ENCODE measurements at places on chromosomes 11 and 22.
A peak's percentile ranks its signal among the peaks of the same experiment; 100 is the strongest.

GRCh38 chr11:66278363-66279091, 552 bp downstream of the CNIH2 start:
- DNase-seq = no peak

DNA sequence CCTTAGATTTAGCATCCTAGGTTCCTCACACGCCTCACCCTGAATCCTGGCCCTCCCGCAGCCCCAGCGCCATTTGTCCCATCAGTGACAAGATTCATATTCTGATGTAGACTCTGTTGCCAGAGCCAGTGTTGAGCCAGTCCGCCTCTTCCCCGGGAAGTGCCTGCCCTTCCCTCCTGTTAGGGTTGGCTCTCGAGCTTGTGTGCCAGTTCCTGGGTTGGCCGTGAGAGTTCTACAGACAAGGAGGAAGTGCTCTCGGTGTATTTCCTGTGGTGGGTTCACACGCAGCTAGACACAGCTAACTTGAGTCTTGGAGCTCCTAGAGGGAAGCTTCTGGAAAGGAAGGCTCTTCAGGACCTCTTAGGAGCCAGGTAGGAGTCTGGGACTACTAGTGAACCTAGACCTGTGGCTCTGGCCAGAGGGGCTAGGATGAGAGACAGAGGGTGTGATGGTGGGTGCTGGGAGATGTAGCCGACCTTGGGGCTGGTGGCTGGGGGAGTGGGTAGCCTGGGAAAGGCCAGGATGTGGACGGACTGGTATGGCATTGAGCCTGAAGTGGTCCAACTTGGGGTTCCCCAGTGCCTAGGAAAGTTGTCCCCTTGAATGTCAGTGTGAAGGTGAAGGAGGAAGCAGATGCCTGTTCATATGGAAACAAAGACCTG, at the start of gene IL18BP:
Gene IL18BP (plus strand): TSS at position 261 of the 662 bp plus-strand sequence. CDS start 1,076 bp downstream, outside the sequence.
- DNase-seq = no peak

- no peak for DNase-seq
Observed at GRCh38 chr11:44140805-44141204, 45.3 kb downstream of the EXT2 start.

DNA sequence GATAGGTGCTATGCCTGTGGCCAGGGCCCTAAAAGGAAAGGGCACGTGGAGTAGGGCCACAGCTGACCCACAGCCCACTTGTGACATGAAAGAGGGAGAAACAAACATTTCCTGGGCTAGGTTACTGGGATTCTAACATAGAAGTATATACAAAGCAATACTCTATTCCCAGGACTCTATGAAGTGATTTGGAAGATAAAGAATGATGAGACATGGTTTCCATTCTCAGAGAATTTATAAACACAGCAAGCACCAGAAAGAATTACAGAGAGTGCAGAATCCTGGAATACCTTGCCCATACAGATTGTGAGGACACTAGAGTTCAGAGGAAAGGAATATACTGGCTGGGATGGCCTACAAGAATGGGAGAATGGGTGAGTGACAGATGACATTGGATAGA, 86.4 kb downstream of the KIRREL3 start:
- DNase-seq = no peak

DNA sequence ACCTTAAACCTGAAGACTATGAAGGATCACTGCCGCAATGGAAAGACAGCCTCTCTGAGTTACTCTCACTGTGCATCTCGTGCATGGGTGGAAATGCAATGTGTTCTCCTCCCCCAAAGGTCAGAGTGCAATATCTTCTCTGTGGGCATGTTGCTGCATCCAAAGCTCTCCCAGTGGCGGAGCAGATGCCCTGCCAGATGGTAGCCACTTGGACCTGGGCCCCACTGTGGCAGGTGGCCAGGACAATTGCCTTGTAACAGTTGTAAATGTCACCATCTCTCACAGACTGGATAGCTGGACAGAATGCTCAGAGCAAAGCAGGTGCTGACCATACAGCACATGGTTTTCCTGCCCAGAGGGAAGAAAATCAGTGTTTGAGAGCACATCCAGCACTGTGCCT, 542.0 kb downstream of the FAM181B start:
- no peak for DNase-seq

GRCh38 chr11:108938604-108939003, 273.7 kb downstream of the DDX10 start:
- no peak for DNase-seq

DNA sequence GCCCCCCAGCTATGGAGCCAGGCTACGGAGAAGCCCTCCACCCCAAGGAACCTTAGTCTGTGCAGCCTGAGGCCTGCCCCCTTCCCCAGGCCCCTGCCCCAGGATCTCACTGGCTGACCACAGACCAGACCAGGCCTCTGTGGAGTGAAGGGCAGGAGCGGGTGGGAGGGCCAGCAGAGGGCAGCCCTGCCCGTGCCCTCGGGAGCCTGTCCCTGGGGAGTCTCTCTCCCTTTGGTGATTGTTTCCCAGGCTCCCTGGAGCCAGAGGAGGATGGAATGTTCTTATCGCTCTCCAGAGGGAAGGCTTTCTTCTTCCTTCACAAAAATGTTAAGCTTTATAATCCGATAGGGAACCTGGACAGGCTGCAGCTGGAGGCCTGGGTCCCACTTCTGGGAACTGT, 455.3 kb downstream of the SOX6 start:
- no peak for DNase-seq

DNA sequence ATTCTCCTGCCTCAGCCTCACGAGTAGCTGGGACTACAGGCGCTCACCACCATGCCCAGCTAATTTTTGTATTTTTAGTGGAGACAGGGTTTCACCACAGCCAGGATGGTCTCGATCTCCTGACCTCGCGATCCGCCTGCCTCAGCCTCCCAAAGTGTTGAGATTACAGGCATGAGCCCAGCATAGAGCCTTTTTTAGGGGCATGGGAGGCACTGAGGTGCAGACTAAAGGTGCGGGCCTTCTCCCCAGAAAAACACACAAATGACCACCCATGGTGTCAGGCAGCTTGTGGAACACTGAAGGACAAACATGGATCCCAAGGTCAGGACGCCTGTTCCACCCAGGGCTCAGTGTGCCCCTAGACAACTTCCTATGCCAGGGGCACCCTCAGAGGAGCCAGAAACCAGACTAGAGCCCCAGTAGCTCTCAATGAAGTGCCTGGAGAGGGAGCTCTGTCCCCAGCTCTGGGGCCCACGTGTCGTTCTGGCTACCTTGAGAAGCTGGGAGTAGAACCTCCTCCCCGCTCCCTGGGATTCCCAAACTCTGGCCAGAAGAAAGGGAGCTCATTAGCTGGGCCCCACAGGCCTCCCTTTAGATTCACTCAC, 21.2 kb upstream of the CD5 start:
- DNase-seq = no peak

DNA sequence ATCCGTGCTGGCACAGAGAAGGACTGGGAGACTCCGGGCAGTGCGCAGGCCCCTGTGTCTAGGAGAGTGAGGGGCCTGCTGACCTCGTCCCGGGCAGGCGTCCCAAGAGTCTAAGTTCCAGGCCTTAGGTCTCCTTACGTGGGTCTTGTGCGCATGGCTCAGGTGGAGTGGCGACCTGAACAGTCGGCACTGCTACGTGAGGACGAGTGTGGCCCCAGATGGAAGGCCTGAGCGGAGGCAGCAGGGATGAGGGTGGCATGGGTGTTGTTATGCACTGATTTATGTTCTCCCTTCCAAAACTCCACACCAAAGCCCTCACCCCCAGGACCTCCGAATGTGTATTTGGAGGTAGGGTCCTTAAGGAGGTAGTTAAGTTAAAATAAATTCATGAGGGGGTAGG, 20.7 kb upstream of the SEPTIN5 start:
- DNase-seq = no peak

DNA sequence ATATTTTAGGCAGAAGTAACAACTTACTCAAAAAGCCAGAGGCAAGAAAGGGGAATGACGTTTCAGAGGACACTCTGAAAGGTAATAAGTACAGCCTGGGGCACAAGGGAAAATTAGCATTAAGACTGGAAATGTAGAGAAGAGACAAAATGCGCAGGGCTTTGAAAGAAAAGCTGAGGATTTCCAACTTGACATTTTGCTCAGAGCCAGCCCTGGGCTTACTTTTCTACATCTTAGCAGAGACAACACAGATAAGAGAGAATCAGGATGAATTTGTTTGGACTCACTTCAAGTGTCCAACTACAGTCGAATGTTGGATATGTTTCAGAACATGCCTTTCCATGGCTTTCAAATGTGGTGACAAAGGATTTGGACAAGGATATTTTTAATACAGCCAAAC, 808.9 kb upstream of the LUZP2 start:
- DNase-seq = no peak

GRCh38 chr11:41659985-41660384, 200.5 kb upstream of the LRRC4C start:
- no peak for DNase-seq

DNA sequence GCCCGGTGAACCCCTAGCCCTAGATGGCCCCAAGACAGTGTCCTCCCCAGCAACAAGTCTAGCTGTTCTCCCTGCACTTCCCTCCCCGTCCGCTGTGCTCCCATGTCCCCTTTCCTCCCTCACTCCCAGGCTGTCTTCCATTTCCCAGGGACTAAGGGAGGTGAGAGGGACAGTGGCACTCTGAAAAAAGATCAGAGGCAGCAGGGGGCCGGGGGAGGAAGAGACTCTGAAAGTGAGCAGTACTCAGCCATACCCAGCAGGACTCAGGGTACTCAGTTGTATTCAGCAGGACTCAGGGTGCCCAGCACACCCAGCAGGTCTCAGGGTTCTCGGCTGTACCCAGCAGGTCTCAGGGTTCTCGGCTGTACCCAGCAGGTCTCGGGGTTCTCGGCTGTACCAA, 48.4 kb upstream of the THY1 start:
- DNase-seq = no peak

DNA sequence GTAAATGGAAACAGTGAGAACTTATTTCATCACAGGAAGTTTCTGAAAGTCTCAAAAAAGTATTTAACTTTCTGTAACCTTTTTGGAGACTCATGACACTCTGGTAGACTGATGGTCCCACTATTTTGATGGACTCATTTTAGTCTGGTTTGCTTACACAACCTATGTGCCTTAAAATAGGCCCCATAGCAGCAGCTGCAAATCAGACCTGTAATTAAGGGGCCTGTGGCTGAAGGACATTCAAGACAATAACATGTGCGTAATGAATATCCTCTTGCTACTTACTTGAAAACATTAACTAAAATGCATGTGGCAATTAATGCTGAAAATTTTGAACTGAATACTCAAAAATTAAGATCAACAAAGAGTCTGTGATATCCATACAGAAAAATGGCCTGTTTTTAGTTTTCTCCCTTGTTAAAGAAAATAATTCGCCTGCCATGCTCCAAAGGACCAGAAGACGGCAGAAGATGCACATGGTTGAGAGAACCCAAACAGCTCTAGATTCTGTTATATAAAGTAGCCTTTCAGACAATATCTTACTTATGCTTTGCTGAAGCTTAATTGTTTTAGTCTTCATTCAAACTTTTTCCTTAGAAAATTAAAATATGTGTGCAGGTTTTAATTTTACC, 568.5 kb downstream of the KCNA4 start:
- DNase-seq = peak; percentile 5

GRCh38 chr22:43101306-43101705, 9.2 kb upstream of the BIK start:
- no peak for DNase-seq

- DNase-seq = no peak
Observed at GRCh38 chr11:37110385-37110784, 512.3 kb upstream of the RAG2 start.

DNA sequence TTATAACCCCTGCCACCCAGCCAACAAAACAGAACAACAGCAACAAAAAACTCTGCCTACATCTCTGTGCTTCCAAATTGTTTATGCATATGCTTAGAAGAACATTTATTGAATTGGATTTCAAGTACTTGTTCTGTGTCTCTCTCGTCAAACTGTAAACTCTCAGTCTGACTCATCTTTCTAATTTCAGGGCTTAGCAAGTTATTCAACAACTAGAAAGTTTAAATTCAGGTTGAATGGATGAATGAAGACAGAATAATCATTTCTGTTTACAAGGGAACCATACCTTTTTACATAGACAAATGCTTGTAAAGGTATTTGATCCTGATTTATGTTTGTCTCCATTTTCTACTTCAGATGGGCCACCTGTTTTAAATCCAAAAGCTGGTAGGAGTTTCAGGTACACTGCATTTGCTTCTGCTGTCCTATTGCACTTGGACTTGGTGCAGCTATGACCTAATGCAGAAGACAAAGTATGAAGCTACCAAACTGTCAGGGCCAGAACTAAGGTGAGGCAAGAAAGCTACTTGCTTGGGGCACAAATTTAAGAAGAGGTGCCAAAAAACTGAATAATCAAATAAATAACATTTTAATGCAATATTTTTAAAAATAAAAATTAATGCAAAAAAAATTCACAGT, 1.6 kb upstream of the FBXO3 start:
- DNase-seq = no peak

- DNase-seq = no peak
Observed at GRCh38 chr11:70065318-70066135, 12.6 kb upstream of the ANO1 start.

GRCh38 chr11:75499423-75500190, 26.1 kb downstream of the GDPD5 start:
- peak; percentile 89 for DNase-seq

- no peak for DNase-seq
Observed at GRCh38 chr11:83282084-83282716, 4.0 kb downstream of the CCDC90B start.

- no peak for DNase-seq
Observed at GRCh38 chr11:14418801-14419417, 59.9 kb upstream of the RRAS2 start.

DNA sequence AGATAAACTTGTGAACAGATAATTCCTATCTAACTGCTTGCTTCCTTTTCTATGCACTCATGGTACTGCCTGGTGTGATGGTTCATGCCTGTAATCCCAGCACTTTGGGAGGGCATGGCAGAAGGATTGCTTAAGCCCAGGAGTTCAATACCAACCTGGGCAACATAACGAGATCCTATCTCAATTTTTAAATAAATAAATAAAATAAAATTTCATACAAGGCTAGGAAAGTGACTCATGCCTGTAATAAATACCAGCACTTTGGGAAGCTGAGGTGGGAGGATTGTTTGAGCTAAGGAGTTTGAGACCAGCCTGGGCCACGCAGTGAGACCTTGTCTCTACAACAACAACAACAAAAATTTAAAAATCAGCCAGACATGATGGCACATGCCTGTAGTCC, 166.6 kb downstream of the COMMD9 start:
- no peak for DNase-seq

DNA sequence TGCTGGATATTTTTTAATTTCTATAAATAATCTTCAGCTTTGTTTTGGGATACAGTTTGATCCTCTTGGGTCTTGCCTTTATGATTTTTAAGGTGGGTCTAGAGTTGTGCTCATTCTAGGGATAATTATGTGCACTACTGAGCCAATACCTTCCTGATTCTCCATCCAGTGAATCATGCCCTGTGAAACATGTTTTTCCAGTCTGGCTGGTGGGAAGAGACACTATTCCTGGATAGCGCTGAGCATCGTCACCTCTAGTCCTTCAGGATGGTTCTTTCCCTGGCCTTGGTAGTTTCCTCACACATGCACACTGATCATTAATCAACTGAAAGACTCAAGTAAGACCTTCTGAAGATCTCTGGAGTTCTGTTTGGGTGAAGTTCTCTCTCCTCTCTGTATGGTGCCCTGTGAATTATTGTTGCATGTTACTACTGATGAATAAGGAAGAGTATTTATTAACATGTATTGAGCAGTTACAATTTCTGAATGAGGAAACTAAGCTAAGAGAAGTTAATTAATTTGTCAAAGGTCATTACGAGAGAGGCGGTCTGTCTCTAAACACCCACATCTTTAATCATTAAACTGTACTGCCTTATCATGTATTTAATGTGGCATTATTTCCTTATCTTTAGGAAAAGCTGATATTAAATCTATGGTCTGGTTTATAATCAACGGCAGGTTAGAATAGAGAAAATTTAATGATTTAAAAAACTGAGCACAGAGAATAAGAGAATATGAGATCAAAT, 39.1 kb upstream of the LIPT2 start:
- no peak for DNase-seq

Measured in H54 (cell line).